ENCODE measurements at places on chromosomes 6 and 20.
A peak's percentile ranks its signal among the peaks of the same experiment; 100 is the strongest.

DNA sequence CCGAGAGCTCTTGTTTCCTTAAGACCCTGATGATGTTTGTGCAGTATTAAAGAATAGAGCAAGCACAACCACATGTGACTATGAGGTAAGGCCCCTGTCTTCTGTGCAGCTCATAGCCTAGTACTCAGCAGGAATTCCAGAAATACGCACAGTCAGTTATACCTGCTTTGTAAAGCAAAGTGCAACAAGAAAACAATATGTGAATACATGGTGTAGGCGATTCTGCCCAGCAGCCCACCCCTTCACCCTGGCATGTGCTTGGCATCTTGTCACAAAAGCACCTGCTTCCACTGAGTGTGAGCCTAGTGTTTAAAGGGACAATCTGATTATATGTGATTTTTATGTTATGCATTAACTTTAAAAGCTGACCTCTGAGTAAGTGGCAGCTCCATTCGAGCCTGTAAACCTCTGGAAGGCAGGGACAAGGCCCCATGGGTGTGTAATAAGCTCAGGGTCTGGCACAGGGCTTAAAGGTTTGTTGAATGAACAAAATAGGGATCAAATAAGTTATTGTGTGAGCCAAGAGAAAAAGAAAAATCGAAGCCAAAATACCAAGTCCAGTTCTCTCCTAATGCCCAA lies 148.7 kb downstream of the DOK5 start:
- no peak for DNase-seq

- no peak for DNase-seq
Observed at GRCh38 chr6:16168858-16169257, 40.0 kb downstream of the MYLIP start.

- DNase-seq, result no peak
Observed at GRCh38 chr20:19253916-19254820, 41.7 kb downstream of the SLC24A3 start.

DNA sequence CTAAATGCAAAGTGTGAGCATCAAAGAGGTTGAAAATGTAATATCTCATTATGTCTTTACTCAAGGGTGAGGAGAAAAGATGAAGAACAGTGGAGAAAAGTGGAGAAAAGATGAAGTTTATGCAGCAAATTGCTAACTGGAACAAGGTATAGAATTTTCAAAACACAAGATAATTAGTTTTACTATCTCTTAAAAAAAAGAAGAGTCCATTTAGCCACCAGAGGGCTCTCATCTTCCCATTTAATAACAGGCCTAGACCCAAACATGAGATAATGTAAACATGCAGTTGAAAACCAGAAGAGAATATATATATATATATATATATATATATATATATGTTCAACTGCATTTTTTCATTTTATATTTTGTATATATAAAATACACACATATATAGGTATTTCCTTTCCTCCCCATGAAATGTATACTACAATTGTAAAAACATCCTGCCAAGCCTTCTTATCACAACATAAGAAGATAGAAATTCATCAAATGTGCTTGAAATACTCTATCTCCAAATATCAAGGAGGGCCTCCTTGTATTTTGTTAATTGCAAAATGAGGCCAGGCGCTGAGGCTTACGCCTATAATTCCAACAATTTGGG lies 78.4 kb downstream of the ADTRP start:
- peak; percentile 23 for DNase-seq

- DNase-seq, result no peak
Observed at GRCh38 chr6:34526241-34526972, 29.7 kb downstream of the SPDEF start.

GRCh38 chr6:18362058-18362561 lies 25.0 kb upstream of the RNF144B start:
- no peak for DNase-seq

GRCh38 chr6:14824484-14825275 lies 421.2 kb upstream of the JARID2 start:
- DNase-seq, result no peak

GRCh38 chr20:45833883-45834796 lies 541 bp downstream of the SNX21 start:
- no peak for DNase-seq

GRCh38 chr6:141490982-141491381 lies 641.7 kb upstream of the GJE1 start:
- DNase-seq, result no peak

GRCh38 chr6:56709650-56710049 lies 67.0 kb upstream of the DST start:
- no peak for DNase-seq

GRCh38 chr20:64131406-64131805 lies 24.0 kb upstream of the NPBWR2 start:
- DNase-seq, result no peak

- no peak for DNase-seq
Observed at GRCh38 chr6:29926413-29927274, 15.7 kb upstream of the HLA-A start.

- no peak for DNase-seq
Observed at GRCh38 chr6:96872976-96873375, 24.7 kb downstream of the NDUFAF4 start.

DNA sequence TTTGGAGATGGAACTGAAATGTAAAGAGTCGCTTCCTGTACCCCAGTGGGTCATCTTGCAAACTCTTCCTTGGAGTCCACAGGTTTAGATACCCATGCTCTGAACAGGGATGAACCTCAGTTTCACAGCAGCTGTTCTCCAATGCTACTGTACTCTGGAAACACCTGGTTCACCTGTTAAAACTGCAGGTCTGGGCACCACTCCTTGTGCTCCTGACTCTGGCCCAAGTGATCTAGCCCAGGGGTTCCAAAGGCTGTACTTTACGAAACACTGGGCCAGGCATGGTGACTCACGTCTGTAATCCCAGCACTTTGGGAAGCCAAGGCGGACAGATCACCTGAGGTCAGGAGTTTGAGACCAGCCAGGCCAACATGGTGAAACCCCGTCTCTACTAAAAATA lies 102.1 kb downstream of the ATP9A start:
- no peak for DNase-seq

DNA sequence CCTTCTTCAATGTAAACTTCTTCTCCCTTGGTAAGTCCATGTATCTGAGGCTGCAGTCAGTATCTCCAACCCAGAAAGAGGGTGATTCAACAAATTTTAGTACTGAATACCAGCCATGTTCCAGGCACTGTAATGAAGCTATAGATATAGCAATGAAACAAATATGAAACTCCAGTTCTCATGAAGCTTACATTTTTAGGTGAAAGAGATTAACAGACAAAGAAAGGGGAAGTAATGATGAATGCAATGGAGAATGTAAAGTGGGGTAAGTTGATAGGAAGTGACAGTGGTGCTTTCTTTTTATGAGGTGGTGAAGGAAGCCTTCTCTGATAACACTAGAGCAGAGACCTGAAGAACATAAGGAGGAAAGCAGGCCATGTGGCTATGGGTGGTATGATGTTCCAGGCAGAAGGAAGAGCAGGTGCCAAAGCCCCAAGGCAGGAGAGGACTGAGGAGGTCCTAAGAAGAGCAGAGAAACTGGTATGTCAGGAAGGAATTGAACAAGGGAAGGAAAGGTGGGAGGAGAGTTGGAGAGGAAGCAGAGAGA lies 143.6 kb downstream of the TFAP2B start:
- DNase-seq, result no peak

- no peak for DNase-seq
Observed at GRCh38 chr6:52216932-52217575, 27.2 kb downstream of the IL17F start.

GRCh38 chr6:152695372-152696045 lies 2.2 kb upstream of the MYCT1 start:
- no peak for DNase-seq
